ENCODE measurements at places on chromosomes 13 and 19.

DNA sequence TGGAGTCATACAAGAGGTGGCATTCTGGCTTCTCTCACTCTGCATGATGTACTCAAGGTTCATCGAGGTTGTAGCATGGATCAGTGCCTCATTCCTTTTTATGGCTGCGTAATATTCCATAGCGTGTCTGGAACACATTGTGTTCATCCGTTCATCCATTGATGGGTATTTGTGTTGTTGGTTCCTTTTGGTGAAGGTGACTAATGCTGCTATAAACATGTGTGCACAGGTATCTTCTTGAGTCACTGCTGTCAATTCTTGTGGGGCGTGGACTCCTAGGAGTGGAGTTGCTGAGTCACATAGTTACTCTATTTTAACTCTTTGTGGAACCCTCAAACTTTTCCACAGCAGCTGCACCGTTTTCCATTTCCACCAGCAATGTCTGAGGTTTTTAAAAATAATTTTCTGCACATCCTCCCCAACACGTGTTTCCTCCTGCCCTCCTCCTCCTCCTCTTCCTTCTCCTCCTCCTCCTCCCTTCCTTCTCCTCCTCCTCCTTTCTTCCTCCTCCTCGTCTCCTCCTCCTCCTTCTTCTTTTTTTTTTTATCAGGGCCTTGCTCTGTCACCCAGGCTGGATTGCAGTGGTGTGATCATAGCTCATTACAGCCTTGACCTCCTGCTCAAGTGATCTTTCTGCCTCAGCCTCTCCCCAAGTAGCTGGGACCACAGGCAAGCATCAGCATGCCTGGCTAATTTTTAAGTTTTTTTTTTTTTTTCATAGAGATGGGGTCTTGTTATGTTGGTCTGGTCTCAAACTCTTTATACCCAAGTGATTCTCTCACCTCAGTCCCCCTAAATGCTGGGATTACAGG lies 2.0 kb upstream of the TMEM221 start:
- DNase-seq = peak; percentile 67

DNA sequence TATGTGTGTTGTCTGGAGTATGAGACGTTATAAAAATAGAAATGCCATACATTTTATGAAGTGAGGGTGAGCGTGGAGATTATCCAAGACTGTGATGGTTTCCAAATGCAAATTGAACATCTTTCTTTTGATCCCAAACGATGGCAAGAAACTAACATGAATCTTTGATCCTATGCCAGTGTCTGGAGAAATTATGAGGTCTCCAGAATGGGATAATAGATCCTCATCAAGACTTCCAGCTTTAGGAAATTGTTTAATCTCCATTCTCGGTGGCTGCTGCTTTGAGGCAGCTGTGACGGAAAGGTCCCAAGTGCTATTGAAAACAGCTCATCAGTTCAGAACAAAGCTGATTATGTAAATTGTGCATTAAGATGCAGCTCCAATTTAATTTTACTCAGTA lies 30.8 kb downstream of the CBY2 start:
- no peak for DNase-seq

- no peak for DNase-seq
Observed at GRCh38 chr13:49314344-49314882, 66.7 kb downstream of the CDADC1 start.

- DNase-seq = no peak
Observed at GRCh38 chr13:97250560-97250959, 28.4 kb downstream of the MBNL2 start.

DNA sequence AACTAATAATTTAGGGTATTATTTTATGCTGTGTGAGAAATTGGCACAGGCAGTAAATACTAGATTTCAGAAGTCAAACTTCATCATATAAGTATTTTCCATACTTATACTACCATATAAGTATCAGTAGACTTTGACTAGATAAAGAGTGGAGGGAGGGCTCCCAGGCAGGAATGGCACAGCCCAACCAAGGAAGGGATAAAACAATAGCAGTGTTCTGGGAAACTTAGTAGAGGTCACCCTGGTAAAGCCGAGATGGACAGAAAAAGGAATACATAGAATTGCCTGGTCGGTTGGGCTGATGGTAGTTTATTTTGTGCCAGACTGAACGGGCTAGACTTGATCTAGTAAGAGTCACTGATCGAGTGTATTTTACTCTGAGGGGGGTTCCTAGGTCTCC lies 19.6 kb upstream of the KCTD4 start:
- DNase-seq = no peak

DNA sequence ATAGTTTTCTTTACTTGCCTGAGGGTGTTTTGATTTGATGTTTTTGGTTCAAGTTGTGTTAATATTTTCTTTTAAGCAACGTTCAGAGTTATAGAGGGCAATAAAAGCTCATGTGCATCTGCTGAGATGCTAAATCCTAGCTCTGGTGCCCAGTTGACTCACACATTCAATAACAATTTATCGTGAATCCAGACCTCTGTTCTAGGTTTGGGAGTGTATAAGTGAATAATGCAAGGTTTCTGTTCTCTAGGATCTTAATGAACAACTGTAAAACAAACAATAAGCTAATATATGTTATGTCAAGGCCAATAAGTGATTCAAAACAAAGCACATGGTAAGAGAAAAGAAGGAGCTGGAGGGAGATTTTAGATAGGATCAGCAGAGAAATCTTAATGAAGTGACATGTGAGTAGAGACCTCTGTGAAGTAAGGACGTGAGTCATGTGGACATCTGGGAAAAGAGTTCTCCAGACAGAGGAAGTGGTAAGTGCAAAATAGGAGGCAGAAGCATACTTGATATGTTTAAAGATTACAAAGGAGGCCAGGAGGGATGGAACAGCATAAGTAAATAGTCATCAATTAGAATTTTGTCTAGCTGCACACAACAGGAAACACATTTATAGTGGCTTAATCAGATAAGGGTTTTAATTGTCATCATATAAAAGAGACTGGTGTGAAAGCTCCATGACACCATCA lies 278.5 kb upstream of the HTR2A start:
- no peak for DNase-seq

DNA sequence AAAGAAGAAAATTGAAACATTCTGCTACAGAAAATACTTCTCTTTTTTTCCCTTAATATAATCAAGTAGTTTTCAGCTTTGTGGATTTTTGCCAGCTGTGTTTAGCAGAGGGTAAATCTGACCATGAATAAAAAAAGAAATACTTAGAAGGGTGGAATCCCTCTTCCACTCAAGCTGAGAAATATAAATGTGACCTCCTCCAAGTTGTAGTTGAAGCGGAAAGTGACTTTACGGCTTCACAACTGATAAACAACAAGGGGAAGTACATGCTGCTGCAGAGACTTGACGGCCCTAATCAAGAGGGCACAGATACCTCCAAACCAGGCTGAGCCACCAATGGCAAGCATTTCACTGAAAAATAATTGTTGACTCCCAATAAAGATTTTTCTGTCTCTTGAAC lies 785.0 kb downstream of the SLITRK5 start:
- no peak for DNase-seq

DNA sequence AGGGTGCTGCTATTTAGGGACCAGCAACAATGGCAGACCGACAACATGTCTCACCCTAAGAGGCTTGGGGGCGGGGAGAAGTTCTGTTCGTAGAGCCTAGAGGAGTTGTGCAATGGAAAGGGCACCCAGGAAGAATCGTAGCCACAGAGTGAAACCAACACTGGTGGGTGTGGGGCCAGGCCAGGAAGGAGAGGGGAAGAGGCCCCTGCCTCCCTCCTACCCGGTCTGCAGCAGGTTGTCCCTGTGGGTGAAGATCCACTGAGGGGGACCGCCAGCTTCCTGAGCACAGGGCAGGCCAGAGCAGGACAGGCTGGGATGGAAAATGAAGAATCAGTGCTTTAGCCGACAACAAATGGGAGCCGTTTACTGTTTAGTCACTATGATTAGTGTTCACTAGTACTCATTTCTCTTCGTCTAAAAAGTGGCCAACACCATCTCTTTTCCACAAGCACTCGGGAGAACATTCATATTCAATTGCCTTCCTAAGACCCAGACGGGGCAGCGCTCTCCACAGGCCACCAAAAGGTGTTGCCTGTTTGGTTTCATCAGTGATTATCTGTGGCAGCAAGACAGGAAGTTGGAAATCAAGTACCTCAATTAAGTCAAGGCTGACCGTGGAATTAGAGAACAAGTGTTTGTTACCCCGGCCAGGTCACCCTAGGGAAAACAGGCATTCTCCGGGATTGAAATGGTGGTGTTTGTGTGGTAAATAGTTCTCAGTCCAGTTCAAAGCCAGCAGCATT lies 1.1 kb upstream of the ATP11A start:
- peak; percentile 64 for DNase-seq

GRCh38 chr19:11174336-11174735 lies 18.8 kb upstream of the SPC24 start:
- DNase-seq = no peak

GRCh38 chr13:73335944-73336343 lies 277.1 kb downstream of the KLF5 start:
- DNase-seq = no peak

GRCh38 chr19:50556282-50557008 lies 11.8 kb downstream of the LRRC4B start:
- DNase-seq = peak; percentile 73

DNA sequence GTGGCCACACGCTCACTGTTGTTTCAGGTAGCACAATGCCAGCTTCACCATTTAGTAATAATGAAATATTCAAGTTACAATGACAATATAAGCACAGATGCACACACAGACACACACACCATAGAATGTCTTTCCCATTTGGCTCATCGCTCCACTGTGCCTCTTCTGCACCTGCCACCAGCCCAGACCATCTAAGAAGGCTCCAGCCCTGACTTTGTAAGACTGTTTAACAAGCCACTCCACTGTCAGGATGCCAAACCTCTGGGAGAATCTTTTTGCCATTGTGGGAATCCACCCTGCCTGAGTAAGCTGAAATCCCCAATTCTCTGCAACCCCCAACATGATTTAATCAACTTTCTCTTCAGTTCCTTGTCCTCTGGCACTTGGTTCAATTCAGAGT lies 60.6 kb downstream of the LHFPL6 start:
- no peak for DNase-seq

GRCh38 chr19:54387991-54388801 lies 23.5 kb upstream of the LAIR1 start:
- peak; percentile 8 for DNase-seq

DNA sequence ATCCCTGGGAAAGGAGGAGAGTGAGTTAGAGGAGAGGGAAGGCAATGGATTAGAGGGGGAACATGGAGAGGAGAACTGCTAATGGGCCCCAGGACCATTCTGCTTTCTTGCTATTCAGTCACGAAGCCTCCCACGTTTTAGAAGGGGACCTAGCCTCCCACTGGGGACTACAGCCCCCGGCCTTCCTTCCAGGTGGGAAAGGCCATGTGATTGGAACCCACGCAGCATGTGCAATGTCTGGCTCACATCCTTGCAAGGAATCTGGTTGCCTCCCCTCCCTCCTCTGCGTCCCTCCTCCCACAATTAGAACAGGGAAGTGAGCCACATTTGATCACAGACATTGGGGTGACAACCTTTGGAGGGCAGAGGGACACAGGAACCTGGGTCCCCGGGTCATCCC lies 22.5 kb upstream of the PLA2G4C start:
- DNase-seq = no peak

DNA sequence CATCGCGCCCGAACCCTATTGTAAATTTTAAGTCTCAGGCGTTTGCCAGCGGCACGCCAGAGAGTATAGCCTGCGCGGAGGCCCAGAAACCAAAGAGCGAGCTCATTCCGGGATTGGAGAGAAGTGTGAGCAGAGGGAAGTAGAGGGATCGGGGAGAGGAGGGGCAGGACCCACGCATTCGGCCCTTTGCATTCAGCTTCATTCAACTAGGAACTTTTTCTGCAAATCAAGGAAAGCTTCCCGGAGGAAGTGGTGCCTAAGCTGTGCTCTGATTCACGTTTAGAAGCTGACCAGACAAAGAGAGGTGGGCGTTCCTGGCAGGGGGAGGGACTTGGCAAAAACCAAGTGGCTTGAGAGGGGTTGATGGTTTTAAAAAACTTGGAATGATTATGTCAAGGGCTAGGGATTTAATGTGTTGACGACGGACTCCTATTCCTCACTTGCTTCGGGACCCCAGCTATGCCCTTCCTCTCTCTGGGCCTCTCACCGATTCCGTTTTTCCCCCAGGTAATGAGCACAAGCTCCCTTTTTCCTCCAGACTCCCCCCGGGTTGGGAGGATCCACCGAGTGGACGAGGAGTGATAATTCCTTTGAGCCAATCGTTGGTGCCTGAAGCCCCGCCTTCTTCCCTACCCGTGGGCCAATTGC lies 811 bp upstream of the PRMT1 start:
- no peak for DNase-seq

DNA sequence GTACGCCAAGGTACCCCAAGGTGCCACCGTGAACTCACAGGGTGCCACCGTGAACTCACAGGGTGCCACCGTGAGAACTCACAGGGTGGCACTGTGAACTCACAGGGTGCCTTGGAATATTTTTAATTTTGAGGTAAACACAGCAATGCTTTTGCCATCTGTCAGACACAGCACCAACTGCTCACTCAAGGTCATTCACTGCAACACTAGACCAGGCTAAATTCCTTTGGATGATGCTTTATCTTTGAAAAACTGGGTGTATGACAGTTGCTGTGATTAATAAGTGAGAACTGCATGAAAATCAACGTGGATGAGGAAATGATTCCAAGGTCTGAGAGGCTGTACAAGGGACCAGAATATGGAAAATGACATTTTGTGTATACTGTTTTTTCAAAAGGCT lies 18.9 kb downstream of the SAFB2 start:
- no peak for DNase-seq

DNA sequence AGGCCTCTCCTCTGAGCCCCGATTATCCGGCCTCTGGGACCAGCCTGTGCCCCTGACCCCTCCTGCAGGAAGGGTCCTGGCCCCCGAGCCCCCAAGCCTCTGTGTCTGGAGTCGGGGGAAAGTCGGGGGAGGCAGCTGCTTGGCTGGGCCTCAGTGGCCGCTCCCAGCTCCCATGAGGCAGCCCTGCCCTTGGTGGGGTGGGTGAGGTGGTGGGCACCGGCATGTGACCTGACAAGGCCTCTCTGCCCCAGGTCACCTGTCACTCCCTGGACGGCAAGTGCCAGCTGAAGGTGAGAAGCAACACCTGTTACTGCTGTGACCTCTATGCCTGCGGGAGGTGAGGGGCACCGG lies 41.5 kb downstream of the TMEM255B start:
- DNase-seq = no peak

- DNase-seq = peak; percentile 81
Observed at GRCh38 chr19:15464394-15465385, at the start of gene RASAL3. Gene RASAL3, minus strand, starts transcription at chr19:15464544. Its CDS starts 186 bp downstream, at chr19:15464358.

Data from stimulated activated effector memory CD8-positive, alpha-beta T cell treated with anti-CD3 and anti-CD28 coated beads, Interleukin-12 subunit alpha, Interleukin-12 subunit beta, amount 100 ng/mL, for 72 hours (primary cell).